Thymus (tissue), 14 donors: ENCODE measurements at places on chromosomes 13 and 19. TPM values are rescaled to one million over a fixed set of nuclear protein-coding genes. Genes with fewer than 3 reads are reported as not detected.

DNA sequence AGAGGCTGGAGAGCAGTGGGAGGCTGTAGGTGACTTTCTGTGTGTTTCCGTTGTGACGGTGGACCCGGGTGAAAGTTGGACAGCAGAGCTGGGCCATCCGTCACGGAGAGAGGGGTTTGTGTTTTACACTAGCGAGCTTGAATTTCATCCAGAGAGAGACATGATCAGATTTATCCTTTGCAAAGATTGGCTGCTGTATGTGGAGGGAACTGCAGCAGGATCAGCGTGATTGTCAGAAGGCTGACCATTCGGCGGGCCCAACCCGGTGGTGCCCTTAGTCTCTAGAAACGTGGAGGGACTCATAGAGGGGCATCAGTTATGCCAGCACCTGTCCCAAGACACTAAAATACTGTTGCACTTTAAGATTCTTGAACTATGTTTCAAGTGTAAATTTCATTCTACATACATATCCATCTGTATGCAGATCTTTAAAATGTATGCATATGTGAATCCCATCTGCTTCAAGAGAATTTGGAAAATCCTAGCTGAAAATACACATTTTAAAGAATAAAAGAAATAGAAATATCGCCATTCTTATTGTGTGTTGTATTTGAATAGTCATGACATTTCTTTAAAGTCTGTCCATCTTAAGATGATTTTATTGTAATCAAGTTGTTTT lies 7.0 kb downstream of the FAM124A start:
- H3K27me3 ChIP-seq = peaks cover 57% of the 10 kb centered on the region
- no peaks in the 10 kb centered on the region for H3K4me1 ChIP-seq
- DNase-seq = no peak
- no peak overlapping the region for H3K27ac ChIP-seq
- H3K4me3 ChIP-seq = no peak overlapping the region

DNA sequence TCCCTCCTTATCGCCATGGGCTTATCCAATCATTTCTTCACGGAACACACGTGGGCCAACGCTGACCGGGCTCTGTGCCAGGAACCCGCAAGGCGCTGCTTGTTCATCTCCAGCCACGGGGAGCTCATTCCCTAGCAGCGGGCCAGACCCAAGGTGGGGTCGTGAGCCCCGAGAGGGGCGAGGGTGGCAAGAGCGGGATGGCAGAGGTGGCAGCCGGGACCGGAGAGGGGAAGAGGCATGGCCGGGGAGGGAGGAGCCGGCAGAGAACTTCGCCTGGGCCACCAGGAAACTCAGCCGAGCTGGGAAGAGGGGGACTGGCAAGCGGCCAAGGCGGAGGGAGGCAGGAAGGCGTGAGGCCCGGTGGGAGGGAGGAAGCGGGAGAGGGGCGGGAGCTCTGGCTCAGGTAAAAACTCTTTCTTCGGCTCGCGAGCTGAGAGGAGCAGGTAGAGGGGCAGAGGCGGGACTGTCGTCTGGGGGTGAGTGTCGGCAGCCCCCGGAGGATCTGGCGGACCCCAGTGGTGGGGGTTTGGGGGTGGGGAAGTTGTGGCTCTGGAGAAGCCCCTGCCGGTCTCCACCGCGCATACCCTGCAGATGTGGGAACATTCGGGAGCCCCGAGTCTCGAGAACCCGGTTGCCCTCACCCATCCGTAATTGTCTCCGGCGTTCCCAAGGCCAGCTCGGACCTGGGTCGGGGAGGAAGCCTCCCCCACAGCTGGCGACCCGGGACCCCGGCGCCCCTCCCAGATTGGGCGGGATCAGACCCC lies at the start of gene B3GNT3:
B3GNT3 (plus strand) TSS at position 408 of the 764 bp plus-strand sequence. CDS start 12,670 bp downstream, outside the sequence.
- peaks cover 11% of the 10 kb centered on the region for H3K4me1 ChIP-seq
- H3K27ac ChIP-seq = no peak within 1 kb of the TSS
- H3K36me3 ChIP-seq = no peaks in the 10 kb centered on the region

DNA sequence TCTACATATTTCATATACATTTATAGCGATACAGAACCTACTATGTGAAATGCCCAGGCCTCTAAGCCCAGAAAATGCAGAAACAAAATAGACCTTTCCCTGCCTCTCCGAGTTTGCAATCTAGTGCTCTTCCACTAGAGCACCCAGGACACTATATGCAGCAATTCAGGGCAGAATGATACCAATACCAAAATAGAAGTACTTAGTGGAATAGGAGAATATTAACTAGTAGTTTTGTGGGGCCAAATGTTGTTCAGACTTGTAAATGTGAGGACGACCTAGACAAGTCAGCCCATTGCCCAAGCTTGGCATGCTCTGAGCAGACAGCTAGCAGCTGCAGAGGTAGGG lies 35.8 kb upstream of the FLT1 start:
- no peaks in the 10 kb centered on the region for H3K36me3 ChIP-seq
- DNase-seq = no peak
- peaks cover 83% of the 10 kb centered on the region for H3K27me3 ChIP-seq
- no peak overlapping the region for H3K4me3 ChIP-seq
- no peak overlapping the region for H3K27ac ChIP-seq
- H3K4me1 ChIP-seq = peaks cover 14% of the 10 kb centered on the region

DNA sequence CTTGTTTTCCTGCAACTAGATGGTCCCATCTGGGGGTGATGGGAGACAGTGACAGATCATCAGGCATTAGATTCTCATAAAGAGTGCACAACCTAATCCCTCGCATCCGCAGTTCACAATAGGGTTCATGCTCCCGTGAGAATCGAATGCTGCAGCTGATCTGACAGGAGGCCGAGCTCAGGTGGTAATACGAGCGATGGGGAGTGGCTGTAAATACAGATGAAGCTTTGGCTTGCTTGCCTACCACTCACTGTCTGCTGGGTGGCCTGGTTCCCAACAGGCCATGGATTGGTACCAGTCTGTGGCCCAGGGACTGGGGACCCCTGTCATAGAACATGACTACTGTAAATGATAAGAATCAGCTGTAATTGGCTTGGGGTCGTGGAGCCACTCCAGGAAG lies 28.0 kb downstream of the WDR88 start:
- H3K4me1 ChIP-seq = peaks cover 26% of the 10 kb centered on the region
- DNase-seq = no peak
- no peaks in the 10 kb centered on the region for H3K27me3 ChIP-seq
- no peak overlapping the region for H3K4me3 ChIP-seq
- no peaks in the 10 kb centered on the region for H3K36me3 ChIP-seq

DNA sequence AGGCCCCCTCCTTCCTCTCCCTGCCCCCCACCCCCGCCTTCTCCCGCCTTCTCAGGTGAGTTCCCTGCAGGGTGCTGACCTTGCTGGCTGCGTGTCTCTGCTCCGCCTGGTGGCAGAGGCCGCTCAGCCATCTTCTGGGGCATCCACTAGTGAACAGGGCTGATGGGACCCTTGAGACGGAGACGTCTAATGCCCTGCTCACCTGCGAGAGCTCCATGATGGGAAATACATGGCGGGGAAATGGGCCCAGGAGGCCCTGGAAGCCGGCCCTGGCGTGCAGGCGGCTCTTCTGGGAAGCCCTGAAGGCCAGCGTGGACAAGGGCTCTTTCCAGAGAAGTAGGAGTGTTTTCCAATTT lies 15.2 kb upstream of the F7 start:
- H3K27ac ChIP-seq = no peak overlapping the region
- no peaks in the 10 kb centered on the region for H3K4me1 ChIP-seq
- no peak overlapping the region for H3K4me3 ChIP-seq
- no peaks in the 10 kb centered on the region for H3K27me3 ChIP-seq
- H3K36me3 ChIP-seq = no peaks in the 10 kb centered on the region
- DNase-seq = no peak

BEST2 gene
- polyA plus RNA-seq = 0.46 TPM

GRCh38 chr13:33800646-33801186 lies 17.2 kb upstream of the RFC3 start:
- no peak for DNase-seq
- H3K27me3 ChIP-seq = no peaks in the 10 kb centered on the region
- no peak overlapping the region for H3K27ac ChIP-seq
- H3K36me3 ChIP-seq = no peaks in the 10 kb centered on the region
